Activated CD4-positive, alpha-beta T cell treated with anti-CD3 and anti-CD28 coated beads, Interleukin-2, Interleukin-4, amounts not matched to agents 100 ng/mL and 50 ng/mL, durations not matched to agents 16 hours and 8 hours (primary cell): ENCODE measurements at places on chromosomes 5 and 9.

GRCh38 chr9:5767968-5768932 lies 64.7 kb downstream of the ERMP1 start:
- DNase-seq = peak; percentile 53

DNA sequence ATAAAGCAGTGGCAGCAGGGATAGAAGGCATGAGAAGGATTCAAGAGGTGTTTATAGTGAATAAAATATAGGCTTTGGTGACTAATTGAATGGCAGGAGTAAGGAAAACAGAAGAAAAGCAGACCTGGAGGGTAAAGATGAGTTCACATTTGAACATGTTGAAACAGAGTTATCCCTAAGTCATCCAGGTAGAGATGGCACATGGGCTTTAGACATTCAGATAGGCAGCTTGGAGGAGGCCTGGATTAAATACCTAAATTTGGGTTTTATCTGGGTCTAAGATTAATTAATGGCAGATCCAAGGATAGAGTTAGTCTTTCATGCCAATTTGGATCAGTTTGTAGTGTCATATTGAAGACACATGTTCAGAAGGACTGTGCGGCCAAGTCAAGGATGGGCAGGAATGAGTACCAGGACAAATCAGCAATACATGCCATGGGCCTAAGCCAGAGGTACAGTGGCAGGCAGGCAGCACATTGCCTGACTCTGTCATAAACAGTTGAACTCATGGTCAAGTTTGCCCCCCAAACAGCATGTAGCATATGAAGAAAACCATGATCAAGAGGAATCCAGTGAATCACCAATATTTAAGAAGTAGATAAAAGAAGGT lies 115.5 kb upstream of the SLC12A2 start:
- no peak for DNase-seq

- no peak for DNase-seq
Observed at GRCh38 chr5:26572480-26572879, 465.9 kb downstream of the CDH9 start.

DNA sequence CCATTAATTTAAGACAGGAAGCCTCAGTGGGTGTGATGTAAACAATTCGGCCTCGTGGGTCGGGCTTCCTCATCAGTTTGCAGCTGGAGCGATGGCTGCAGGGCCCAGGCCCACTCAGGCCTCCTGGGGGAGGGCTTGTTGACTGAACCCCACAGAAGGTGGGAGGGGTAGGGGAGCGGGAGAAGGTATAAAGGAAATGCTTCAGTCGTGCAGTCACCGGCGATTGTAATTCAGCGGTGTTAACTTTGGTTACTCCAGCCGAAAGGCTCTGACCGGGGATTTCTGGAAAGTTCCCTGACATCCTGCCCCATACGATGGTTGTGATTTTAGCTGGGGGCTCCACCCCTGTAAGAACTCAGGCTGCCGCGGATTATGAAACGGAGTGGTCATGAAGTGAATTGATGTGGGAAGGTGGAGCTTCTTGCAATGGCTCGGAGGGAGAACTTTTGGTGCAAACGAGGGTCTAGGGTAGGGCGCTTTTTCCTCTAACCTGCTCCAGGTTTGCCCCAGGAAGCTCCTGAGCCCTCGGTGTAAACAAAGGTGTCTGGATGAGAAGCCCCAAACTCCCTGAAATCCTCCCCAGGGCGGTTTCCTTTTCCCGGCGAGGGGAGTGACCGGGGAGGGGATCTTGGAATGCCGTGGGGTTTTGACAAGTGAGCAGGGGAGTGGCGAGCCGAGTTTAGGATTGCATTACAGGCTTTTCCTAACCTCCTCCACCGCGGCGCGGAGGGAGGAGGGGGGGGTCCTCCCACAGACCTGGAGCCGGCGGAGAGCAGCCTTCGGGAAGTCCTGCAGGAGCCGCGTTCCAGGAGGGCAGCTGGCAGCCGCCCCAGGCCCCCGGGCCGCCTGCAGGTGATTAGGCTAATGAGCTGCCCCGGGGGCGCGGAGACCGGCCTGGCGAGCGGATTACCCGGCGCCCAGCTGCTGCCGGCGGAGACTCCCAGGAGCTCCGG lies 215.5 kb downstream of the PDZD2 start:
- no peak for DNase-seq

DNA sequence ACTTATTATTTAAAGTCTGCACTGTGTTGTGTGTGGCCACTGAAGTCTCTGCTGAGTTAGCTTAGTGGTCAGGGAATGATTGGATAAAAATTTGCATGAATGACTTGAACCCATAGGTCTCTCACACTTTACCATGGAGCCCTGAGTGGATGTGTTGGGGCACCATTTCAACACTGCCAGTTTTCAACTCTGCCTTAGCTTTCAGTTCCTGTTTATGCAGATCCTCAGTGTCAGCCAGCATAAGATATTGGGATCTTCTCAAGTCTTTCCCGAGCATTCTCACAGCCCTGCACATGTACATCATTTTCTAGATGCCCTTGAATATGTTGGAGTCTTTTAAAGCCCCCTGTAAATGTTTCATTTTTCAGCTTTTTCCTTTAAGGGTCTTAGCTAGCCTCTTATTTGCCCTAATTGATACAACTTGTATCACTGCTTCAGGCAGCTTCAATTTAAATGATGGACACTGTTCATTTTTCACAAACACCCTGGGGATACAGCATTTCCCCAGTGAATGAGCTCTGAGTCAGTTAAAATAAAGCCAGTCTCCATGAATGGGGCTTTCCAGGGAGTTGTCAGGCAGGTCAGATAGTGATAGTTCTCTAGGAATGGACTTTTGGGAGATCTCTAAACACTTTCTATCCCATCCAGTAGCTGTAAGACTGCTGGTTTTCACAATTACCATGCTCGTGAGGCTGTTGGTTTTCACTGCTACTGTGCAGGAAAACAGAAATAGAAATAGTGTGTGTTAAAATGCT lies 211.9 kb upstream of the PAPPA start:
- DNase-seq = no peak

- DNase-seq = no peak
Observed at GRCh38 chr5:125005266-125005665, 258.8 kb upstream of the ZNF608 start.

DNA sequence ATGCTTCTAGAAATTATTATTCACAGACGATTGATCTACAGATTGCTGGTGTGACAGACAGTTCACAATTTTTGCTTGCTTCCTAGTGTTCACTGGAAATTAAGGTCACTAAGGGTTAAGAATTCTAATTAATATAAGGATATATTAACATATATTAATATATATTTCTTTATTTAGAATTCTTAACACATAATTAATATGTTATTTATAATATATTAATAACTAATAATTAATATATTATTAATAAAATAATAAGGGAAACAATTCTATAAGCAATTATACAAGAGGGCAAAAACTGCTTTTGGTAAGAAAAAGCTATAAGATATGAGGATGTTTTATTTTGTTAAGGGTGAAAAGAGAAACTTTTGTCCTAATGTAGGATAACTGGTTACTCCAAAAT lies 56.3 kb downstream of the PDE6A start:
- no peak for DNase-seq

DNA sequence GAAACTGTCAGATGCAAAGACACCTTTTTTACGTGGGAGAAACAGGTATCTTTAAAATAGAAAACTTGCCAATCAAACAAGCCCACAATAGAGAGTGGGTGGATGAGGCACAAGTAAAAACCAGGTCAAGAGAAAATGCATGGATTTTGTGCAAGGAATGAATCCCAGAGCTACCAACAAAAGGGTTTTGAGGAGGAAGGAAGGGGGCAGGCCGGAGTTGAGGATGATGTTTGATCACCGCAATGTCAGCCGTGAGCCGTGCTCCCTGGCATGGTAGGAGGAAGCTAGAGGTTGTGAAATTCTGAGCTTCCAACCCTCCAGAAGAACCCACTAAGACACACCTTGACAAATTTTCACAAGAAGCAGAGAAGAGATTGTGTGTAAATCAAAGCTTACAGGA lies 53.2 kb downstream of the HRH2 start:
- DNase-seq = no peak

- no peak for DNase-seq
Observed at GRCh38 chr5:161547738-161548486, 1.4 kb upstream of the GABRB2 start.

DNA sequence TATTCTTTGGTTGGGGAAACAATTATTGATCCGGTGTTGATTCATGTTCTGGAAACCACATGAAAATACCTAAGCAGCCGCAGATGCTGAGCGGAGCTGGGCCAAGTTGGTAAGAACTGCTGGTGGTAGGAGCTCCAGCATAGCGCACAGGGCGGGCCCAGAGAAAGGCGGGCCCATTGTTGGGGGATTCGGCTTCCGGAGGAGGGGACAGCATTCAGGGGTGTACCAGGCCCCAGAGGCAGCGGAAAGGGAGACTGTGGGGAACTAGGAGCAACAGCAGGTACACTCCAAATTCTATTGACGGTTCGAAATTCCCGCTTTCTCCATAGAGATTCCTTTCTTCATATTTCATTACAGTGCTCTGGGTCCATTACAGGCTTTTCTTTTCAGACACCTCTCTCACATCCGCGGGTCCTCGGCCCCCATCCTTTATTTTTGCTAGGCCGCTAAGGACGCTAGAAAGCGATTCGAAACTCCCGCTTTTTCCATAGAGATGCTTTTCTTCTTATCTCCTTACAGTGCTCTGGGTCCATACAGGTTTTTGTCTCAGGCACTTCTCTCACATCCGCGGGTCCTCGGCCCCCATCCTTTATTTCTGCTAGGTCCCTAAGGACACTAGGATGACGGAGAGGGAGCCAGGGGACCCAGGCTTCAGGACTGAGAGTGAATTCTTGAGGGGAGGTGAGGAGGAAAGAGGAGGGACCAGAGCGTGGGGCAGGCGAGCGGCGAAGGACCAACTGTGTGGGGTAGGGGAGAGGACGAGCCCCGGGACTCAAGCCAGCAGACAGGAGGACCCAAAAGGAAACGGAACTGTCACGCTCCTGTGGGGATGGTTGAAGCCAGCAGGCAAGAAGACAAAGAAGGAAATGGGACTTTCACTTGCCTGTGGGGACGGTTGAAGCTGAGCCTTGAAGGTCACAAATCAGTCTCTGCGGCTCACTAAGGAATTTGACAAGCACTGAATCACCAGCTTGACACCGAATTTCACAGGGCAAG lies at the start of gene CCDC152:
TSS of gene CCDC152 (plus strand) at position 213 of the 996 bp plus-strand sequence. CDS start 2,304 bp downstream, outside the sequence.
- DNase-seq = peak; percentile 48
